ENCODE measurements at places on chromosomes 16 and 17.

DNA sequence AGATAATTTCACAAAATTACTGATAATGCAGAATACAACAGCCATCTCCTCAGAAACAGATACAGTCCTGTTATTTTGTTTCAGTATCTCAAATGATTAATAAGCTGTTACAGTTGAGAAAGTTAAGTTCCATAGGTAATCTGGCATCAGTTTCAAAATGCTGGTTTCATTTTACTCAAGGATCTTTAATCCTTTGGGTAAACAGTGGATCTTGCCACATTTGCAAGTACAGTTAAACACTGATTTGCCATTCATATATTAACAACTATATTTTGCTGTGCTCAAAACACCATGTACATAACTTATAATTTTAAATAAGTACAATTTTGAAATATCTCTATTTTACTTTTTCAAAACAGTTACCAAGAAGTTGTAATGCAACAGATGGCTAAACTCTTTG lies 31.2 kb downstream of the RPGRIP1L start:
- no peak for DNase-seq

GRCh38 chr16:31331141-31331764 lies 23.7 kb upstream of the ITGAX start:
- no peak for DNase-seq

DNA sequence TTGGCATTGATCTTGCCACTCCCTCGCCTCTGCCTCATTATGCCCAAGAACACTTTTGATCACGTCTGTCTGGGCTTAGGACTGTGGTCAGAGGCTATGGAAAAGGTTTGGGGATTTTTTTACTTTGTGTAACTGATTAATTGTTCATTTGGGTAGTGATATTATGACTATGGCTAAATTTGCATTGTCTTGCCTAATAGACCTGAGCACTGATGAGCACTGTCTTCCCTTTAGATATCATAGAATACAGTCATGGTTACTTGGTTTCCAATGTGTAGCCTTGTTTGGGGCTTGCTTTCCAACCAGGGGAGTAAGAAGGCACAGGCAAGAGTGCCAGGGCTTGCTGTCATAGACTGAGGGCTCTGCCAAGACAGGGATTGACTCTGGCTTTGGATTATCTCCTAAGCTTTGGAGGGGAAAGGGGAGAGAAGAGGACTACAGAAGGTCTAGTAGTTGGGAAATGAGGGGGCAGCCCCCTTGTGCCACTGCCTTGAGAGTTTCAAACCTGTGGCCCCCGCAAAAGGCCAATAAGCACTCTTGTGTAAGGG lies 13.7 kb downstream of the LIMD2 start:
- no peak for DNase-seq

- DNase-seq: no peak
These were observed 18.6 kb downstream of the ACE start for GRCh38 chr17:63495491-63495890.

- DNase-seq: no peak
These were observed 10.7 kb upstream of the EPOP start for GRCh38 chr17:38685491-38685890.

GRCh38 chr17:66829883-66830282 lies 5.0 kb upstream of the CACNG5 start:
- DNase-seq: no peak

- DNase-seq: no peak
These were observed 290.4 kb downstream of the MAP2K6 start for GRCh38 chr17:69704935-69705334.

GRCh38 chr17:83201206-83202001 lies 122.0 kb downstream of the METRNL start:
- no peak for DNase-seq

- no peak for DNase-seq
These were observed 4.3 kb downstream of the CENPX start for GRCh38 chr17:82018152-82018988.

GRCh38 chr17:79024901-79025737 lies 1.1 kb downstream of the C1QTNF1 start:
- DNase-seq: no peak

DNA sequence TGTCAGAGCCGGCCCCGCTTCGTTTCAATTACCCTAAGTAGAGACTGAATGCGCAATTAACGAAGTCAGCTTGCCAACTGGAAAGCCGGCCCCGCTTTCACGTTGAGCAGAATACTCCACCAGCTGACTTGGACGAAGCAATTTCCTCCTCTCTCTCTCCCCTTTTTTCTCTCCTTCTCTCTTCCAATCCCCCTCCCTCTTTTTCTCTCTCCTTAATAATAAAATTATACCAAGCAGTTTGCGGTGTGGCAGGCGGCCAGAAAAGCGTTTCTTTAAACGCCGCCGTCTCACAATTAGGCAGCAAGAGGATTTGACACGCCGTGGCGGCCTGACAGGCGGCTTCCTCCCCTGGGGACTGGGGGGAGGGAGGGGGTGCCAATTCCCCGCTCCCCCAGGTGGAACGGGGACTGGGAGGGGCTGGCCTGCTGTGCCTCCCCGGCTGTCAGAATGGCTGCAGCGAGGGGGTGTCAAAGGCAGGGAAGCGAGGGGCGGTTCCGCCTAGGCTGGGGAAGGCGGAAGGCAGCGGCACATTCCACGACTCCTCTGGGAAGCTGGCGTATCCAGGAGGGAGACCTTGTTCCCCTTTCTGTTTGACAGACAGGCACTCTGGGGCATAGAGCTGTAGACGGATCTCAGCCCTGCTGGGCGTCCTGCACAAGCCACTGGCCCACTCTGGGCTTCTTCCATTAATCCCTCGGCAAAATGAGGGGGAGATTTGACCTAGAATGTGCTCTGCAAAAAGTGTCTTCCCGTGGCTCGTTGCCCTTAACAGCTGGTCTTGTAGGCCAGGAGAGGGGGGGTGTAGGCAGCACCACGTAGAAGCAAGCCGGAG lies 52.7 kb downstream of the SREBF1 start:
- DNase-seq: no peak

DNA sequence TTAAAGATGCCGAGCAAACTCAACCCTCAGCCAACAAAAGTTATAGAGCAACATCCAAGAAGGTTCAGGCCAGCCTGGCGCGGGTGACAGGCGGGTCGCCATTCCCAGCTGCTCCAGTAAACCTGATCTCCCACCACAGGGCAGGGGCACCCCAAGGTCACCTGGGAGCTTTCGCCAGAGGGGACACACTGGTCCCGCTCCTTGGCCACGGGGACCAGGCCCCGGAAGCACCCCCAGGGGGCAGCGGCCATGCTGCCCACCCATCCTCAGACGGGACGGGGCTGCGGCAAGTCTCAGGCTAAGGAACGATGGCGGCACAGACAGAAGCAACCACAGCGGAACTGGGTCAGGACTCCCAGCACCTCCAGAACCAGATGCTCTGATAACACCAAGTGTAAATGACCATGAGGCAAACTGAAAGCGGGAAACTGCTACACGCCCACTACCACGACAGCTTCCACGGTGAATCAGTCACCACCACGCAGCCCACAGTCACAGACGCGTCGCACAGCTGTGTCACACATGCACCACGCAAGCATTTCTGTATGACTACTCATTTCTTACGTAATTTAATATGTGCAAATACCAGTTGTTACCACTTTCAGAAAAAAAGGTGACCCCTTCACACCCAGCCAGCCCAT lies 14.1 kb upstream of the CCDC154 start:
- no peak for DNase-seq

DNA sequence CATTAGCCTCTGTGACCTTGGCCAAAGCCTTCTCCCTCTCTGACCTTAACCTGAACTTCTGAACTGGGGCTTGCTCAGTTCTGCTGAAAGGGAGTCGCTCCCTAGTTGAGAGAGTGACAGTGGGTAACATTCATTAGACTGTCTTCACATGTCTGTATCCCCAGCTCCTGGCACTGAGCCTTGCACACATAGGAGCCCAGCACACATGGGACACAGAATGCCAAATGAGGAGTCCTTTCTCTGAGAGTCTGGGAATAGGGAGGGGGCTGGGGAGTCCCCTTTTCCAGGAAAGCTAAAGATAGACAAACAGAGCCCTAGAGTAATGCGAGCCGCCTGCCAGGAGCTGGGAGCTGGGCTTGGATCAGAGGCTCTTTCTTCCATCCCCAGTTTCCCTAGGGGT lies 2.5 kb downstream of the TAC4 start:
- DNase-seq: no peak
